ENCODE measurements at places on chromosomes 13 and 19. TPM values are rescaled to one million over a fixed set of nuclear protein-coding genes. Genes with fewer than 3 reads are reported as not detected.

DNA sequence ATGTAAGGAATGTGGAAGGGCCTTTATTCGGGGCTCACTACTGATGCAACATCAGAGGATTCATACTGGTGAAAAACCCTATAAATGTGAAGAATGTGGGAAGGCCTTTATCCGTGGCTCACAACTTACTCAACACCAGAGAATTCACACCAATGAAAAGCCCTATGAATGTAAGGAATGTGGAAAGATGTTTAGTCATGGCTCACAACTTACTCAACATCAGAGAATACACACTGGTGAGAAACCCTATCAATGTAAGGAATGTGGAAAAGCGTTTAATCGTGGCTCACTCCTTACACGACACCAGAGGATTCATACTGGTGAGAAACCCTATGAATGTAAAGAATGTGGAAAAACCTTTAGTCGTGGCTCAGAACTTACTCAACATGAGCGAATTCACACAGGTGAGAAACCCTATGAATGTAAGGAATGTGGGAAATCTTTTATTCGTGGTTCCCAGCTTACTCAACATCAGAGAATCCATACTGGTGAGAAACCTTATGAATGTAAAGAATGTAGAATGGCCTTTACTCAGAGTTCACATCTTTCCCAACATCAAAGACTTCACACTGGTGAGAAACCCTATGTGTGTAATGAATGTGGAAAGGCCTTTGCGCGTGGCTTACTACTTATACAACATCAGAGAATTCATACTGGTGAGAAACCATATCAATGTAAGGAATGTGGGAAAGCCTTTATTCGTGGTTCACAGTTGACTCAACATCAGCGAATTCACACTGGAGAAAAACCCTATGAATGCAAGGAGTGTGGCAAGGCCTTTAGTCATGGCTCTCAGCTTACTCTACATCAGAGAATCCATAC lies 44.3 kb downstream of the ZNF585A start:
- DNase-seq, result no peak

Gene KIR2DL1
- not detected for polyA plus RNA-seq

- no peak for DNase-seq
Measured at GRCh38 chr13:93029536-93029935, 197.1 kb upstream of the GPC6 start.

GRCh38 chr13:24288870-24289269 lies 20.5 kb upstream of the C1QTNF9 start:
- no peak for DNase-seq

Gene TMEM59L
- 1.3 TPM for polyA plus RNA-seq

Gene KLK10
- polyA plus RNA-seq, result not detected

GRCh38 chr19:56538761-56539263 lies at the start of gene ZFP28:
Gene ZFP28 (plus strand): TSS chr19:56538948. CDS start chr19:56539019, 71 bp downstream.
- DNase-seq, result no peak

DNA sequence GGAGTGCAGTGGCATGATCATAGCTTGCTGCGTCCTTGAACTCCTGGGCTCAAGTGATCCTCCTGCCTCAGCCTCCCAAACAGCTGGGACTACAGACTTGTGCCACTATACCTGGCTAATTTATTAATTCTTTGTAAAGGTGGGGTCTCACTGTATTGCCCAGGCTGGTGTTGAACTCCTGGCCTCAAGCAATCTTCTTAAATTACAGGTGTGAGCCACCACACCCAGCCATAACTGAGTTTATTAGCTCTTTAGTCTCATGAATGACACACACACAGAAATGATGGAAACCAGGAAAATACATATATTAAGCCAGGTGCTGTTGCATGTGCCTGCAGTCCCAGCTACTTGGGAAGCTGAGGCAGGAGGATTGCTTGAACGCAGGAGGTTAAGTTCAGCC lies 33.1 kb upstream of the LMO7 start:
- DNase-seq, result no peak

Gene EBI3
- polyA plus RNA-seq, result 1.1 TPM

Gene FGF22
- not detected for polyA plus RNA-seq

Gene TMEM161A
- 16.0 TPM for polyA plus RNA-seq

Gene NDUFA3
- polyA plus RNA-seq, result 54.0 TPM

DNA sequence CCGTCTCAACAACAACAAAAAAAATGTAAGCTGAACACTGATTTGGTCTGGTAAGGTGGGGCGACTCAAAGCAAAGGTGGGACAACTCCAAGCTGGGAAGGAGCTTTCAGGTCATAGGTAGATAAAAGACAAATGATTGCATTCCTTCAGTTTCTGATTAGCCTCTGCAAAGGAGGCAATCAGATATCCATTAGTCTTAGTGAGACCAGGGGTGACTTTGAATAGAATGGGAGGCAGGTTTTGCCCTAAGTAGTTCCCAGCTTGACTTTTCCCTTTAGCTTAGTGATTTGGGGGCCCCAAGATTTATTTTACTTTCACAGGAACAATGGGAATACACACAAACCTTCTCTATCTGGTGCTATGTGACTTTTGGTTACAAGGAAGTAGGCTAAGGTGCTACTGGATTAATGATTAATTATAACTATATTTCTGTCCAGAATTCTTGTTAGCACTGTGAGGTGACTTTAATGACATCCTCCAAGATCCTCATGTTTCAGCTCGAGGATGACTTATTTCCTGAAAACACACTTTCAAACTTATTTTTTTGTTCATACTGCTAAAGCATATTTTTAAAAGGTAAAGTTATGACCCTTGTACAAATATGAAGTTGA lies 10.6 kb upstream of the MTRF1 start:
- no peak for DNase-seq

DNA sequence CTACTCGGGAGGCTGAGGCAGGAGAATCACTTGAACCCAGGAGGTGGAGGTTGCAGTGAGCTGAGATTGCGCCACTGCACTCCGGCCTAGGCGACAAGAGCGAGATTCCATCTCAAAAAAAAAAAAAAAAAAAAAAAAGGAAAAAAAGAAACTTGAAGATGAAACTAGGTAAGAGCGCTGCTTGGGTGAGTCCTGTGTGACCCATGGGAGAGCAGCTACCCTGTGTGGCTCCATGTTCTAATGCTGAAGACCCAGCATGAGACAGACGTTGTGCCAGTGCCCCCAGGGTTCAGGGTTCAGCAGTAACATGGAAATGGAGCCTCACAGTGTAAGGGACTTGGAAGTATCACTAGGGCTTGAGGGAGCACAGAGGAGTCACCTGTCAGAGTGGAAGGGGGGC lies 5.9 kb downstream of the ZNF784 start:
- no peak for DNase-seq

Gene TSHZ3
- 15.4 TPM for polyA plus RNA-seq

Gene PCDH17
- not detected for polyA plus RNA-seq
